Kidney capillary endothelial cell (primary cell): ENCODE measurements at places on chromosomes 3 and 15.

DNA sequence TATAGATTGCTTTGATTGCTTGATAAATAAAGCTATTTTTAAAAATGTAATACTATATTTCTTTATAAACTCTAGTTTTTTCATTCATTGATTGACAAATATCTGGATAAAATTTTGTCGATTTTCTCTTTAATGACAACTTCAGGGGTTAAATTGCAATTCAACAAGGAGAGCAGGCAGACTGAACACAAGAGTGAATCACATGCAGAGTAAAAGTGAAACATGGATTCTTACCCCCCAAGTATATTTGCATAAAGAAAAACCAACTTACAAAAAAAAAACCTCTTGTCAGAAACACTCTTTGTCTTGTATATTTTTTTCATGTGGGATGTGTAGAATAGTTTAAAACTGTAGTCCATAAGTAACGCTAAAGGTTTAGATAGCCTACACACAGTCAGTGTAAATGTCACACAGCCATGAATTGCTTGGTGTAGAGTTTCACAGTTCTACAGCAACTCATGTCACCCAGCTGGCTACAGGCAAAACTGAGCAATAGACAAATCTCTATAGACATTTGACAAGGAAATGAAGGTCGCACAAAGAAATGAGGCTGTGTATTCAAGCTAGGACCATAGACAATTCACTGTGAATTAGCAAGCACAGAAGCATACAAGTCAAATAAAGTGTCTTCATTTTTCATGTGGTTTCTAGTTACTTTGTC is 141.6 kb downstream of the THRB start:
- no peak for DNase-seq

GRCh38 chr3:87793337-87793877 is 265.4 kb downstream of the CGGBP1 start:
- DNase-seq = no peak

- DNase-seq = no peak
Measured at GRCh38 chr3:4712109-4712508, 219.0 kb downstream of the ITPR1 start.

DNA sequence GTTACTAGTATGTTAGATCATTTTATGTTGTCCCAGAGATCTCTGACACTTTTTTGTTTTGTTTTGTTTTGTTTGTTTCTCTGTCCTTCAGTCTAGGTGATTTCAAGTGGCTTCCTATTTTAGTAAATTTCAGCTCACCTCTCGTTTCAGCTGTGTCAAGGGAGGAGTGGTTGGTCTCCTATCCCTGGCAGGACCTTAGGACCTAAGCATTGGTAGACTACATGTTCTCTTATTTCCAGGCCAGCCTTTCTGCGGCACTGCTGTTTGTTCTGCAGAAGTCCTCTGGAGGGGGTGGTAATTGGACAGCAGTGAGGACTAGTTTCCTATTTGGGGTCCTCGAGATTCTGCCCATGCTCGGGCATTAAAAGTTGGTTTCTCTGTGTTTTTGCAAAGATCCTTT is 31.8 kb downstream of the MGA start:
- DNase-seq = no peak

DNA sequence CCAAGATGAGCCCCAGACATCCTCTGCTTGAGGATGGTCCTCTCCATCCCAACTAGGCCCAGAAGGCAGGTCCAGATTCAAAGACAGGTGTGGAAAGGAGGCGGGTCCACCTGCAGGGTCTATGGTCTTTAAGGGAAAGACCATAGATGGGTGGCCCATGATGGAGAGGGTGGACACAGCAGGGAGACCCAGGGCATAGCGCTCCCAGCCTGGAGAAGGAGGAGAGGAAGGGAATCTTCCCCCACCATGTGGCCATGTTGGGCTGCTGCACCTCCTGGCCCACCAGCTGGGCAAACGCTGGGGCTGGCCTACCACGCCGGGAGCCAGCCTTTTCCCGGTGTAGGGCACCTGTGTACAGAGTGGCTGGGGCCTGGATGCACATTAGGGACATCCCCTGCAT is 265.2 kb upstream of the TLE3 start:
- peak; percentile 38 for DNase-seq

DNA sequence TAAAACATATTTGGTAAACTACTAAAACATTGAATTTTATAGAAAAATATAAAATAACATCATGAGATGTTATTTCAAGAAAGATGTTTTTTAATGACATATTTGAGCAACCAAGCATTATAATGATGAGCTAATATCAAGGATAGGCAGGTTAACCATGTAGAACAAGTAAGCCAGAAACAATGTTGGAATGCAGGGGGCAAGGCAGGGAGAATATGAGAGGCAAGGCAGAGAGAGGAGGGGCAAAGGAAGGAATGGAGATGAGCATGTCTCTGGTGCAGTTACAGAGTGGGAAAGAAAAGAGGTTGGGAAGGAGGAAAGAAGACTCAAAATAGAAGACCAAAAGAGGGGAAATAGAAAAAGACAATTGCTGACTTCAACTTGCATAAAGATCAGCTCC is 390.4 kb downstream of the MCTP2 start:
- DNase-seq = no peak

DNA sequence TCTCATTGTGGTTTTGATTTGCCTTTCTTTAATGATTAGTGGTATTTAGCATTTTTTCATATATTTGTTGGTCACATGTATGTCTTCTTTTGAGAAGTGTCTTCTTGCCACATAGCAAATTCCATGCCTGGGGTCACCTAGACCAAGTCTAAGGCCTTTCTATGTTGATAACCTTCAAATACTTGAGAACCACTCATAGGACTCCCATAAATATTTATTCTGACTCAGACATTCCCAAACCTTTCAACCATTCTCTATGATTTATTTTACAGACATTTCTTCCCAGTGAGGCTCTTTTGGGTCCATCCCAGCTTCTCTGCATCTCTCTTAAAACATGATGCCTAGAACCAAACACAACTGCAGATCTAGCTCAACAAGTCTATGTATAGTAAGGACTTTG is 69.2 kb downstream of the ATP8B4 start:
- no peak for DNase-seq

DNA sequence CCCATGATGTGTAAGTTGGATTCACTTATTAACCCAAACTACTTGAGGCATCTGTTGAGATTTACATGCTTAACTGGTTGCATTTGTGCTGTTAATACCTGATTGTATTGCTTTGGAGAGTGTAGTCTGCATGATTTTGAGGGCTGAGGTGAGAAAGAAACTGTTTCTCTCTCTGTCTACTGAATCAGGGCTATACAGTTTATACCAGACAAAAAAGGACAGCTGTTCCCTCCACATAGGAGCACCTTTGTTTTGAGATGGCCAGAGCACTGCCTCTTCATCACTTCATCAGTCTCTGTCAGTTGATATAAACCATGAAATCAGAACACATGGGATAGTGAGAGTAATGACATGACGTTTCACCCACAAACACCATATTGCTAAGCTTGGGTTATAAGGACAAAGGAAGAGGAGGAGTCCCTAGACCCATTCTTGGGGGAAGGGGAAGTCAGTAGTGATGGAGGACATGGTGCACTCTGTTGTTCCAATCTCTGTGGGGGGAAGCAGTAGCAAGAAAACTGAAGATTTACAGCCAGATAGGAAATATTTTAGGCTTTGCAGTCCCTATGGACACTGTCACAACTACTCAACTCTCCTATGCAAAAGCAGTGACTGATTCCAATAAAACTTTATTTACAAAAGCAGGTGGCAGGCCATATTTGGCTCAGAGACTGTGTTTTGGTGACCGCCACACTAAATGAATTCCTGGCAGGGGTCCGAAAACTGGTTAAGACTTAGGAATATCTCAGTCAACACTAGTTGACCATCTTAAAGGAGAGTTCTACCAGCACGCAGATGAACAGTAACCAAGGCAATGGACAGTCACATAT is 123.9 kb upstream of the NR2E3 start:
- no peak for DNase-seq

- DNase-seq = no peak
Measured at GRCh38 chr15:93762036-93762435, 469.3 kb upstream of the MCTP2 start.

DNA sequence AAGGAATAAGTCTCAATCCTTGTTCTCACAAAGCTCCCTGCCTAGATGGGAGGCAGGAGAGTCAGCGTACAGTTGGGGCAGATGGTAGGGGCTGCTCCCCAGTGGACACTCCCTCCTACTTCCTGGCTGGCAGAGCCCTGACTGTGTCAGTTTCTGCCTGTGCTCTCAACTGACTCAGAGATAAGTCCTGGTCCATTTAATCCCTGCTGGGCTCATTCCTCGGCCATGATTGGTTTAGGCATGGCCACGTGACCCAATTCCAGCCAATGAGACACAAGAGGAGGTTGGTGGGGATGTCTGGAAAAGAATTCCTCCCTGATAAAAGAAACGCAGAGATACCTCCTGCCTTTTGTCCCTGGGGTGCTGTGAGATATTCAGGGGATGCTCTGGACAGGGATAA is 118.1 kb upstream of the SLC6A11 start:
- DNase-seq = no peak

DNA sequence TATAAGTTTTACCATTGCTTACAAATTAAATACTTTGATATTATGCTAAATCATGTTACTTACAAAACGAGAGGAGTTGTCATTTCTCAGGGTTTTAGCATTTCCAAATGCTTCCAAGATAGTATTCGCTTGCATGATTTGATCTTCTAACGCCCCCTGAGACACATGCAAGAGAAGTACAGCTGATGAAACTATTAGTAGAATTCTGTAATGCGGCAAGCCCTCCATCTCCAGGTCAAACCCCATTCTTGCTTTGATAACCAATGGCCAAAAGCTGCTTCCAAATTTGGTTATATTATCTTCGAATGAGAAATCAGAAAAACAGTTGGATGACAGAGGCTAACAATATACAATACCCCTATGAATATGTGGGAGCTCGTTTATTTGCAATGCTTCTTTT is 14.7 kb downstream of the MYH15 start:
- DNase-seq = no peak

DNA sequence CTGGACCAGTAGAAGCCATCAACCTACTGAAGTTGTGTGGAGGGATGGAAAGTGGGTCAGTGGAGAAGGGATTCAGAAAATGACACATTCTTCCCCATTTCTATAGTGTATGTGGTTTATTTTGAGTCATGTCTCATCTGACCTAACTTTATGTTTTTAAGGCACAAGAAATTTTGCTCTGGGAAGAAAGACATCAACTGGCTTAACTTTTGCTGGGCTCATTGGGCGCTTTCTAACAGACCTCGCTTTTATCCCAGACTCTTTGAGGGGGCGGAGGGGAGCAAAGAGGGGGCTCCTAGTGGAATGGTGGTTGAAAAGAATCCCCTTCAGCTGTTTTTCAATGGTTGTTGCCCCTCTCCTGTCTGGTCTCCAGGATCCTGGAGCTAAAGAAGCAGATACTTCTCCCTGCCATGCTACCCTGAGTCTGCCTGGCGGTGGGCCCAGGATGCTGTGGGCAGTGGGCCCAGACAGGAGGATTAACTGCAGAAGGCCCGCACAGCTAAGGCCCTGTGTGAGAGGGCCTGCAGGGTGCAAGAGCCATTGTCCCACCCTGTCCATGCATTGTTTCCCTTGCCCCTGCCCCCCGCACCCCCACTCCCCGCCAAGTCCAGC is 14.5 kb downstream of the CSRNP1 start:
- DNase-seq = no peak

- no peak for DNase-seq
Measured at GRCh38 chr3:120102674-120103073, 8.4 kb upstream of the GSK3B start.

GRCh38 chr15:90039996-90040395 is 38.9 kb downstream of the ZNF710 start:
- no peak for DNase-seq

- DNase-seq = no peak
Measured at GRCh38 chr3:24493746-24494617, 668 bp downstream of the THRB start.

DNA sequence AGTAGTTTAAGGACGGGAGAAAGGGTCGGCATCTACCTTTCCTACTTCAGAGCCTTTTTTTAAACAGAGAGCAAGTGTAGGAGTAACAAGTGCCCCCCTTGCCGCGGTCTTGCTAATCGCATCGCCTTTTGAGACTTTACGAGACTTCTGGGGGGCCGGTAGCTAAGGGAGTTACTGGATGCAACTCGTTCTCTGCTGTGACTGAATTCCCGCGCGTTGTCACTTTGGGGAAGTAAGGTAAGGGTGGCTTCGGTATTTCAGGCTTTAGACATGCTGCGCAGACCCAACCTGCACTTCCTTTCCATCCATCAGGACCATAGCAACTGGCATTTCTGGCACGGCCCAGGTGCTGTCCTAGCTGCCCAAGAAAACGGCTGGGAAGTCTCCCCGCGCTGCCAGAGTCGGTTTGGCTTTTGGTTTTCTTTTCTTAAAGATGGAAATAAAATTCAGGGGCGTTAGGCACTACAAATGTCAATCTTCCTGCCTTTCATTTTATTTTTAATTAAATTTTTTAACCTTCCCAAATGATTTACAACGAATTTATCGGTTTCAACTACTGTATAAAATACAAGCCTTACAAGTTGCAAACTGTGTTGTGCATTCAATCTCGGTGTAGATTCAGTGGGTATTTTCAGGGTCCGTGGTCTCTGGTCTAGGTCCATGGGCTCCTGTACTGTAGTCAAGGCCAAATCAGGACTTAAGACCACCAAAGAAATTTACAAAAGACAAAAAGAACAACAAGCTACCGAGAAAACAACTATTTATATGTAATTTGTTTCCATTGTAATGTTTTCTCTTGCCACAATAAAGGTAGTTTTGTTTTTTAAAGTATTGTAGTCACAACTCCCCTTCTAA is 3.5 kb downstream of the MECOM start:
- DNase-seq = no peak

DNA sequence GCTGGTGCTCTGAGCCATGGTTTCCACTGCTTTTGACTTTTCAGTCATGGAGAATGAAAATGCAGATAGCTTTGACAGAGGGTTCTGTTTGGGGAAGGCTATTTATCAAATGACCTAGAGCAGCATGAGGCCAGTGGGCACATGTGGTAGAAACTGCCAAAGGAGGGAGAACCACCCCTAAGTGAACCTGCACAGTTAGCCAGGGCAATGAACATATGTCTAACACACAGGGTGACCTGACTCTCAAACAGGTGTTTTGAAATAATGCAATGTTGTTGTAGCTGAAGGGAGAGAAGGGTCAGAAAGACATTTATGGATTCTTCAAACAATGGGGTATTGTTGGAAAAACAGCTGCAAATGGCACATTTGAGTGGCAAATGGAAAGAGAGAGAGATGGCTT is 174.4 kb upstream of the FAM3D start:
- DNase-seq = no peak

DNA sequence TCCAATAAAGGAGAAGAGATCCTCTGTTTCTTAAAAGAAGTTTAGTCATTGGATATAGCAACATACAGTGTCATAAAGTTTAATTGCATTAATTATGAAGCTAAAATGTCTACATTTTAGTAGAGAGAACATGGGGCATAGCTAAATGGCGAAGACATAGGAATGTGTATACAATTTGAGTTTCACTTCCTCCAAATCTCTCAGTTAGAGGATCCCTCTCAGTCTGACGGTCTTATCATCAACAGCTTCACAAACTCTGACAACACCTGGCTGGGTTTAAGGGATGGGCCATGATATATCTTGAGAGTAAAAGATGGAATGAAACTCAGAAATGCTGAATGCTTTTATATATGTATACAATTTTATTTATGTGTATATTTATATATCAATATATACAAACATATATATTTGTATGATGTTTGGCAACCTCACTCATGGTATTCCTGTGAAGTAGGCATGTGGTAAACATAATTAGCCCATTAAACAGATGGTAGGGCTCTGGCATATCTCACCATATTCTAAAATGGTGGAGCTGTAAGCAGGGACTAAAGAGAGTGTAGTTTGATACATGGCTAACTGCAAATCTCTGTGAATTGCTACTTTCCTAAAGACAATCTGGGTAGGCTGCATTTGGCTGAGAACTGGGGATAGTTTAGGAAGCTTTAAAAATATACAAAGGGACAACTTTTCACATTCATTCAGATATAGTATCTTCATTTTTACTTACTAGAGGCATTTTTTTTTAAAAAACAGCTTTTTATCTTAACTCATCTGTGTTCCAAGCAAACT is 111.6 kb downstream of the TIGIT start:
- no peak for DNase-seq
